ENCODE measurements at places on chromosomes 4 and X.

DNA sequence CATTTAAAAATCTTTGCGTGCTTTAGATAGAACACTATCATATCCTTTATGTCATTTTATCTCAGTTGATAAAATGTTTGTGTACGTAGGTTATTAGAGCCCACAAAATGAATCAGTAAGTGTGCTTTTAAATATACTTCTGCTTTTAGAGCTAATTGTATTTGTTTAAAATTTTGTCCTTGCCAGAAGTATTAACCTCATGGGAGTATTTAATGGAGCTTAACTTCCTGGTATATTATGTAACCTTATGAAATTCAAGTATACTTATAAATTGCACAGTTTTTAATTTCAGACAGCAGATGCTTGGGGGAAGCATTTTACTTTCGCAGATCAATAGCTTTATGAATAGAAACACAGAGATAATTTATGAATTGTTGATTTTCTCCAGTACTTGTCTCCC lies 90.2 kb downstream of the DIPK2B start:
- DNase-seq = no peak

- no peak for DNase-seq
These were observed 68.6 kb downstream of the PRKG2 start for GRCh38 chr4:81146466-81146865.

- DNase-seq = no peak
These were observed 102.3 kb upstream of the NUDT6 start for GRCh38 chr4:123024710-123025109.

DNA sequence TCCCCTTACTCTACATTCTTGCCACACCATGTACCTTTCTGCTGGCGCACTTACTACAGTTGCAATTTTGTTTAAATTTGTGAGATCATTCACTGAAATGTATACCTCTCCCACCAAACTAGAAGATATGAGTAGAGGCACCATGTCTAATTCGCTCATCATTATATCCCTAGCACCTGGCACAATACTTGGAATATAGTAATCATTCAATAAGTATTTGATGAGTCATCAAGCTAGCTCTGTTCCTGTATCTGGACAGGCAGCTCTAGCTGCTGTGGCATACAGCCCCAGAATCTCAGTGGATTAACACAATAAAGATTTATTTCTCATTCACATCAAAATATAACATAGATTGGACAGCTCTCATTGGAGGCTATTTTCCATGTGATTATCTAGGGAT lies 245.9 kb downstream of the IDS start:
- no peak for DNase-seq

DNA sequence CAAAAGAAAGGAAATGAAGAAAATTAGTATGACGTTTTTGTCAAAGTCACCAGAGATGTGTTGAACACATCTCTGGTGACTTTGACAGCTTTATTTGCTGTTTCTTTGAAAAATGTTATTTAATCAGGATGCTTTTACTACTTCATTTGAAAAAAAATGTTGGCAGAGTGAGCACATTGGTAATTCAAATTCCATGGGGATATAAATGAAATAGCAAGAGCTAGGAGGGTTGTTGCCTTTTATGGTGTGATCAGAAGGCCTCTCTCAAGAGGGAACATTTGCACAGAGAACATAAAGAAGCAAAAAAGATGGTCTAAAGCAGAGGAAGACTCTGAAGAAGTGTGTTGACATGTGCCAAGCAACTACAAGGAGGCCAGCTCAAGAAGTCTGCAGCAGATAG lies 46.6 kb upstream of the CXCL8 start:
- DNase-seq = no peak

GRCh38 chr4:91426725-91427124 lies 877.0 kb upstream of the GRID2 start:
- DNase-seq = no peak

DNA sequence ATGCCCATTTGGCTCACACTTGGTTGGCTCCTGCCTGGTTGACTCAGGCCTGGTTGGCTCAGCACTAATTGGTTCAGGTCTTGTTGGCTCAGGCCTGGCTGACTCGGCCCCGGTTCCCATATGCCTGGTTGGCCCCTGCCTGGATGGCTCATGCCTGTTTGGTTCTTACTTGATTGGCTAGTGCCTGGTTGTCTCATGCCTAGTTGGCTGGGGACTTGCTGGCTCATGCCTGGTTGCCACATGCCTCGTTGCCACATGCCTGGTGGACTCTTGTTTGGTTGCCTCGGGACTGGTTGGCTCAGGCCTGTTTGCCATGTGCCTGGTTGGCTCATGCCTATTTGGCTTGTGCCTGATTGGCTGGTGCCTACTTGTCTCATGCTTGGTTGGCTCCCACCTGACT lies 103.7 kb downstream of the APOOL start:
- DNase-seq = no peak

DNA sequence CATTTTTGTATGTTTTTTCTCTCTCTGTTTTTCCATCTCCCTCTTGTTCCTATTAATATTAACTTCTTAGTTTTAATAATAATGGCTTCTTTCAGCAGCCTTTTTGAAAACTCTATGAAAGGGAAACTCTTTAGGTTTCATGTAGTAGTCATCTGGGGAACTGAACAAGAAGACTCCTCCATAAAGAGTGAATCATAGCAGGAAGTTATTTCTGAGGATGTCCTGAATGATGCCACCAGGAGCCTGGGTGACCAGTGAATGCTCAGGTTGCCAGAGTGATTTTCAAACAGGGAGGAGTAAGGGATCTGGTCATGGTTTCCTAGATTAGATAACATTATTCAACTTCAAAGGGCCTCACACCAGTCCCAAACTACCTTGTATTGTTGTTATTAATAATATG lies 212.8 kb upstream of the PDE5A start:
- no peak for DNase-seq

GRCh38 chrX:68915778-68916177 lies 87.0 kb downstream of the EFNB1 start:
- no peak for DNase-seq

GRCh38 chr4:184099535-184099966 lies 118.1 kb downstream of the ENPP6 start:
- no peak for DNase-seq

DNA sequence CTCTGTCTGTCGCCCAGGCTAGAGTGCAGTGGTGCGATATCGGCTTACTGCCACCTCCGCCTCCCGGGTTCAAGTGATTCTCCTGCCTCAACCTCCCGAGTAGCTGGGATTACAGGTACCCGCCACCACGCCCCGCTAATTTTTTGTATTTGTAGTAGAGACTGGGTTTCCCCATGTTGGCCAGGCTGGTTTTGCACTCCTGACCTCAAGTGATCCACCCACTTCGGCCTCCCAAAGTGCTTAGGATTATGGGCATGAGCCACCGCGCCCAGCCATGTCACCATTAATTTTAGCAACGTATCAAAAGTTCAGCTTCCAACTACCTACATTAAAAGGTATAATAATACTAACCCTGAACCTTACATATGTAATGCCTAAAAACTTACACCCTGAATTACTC lies 940 bp upstream of the UTP3 start:
- no peak for DNase-seq

DNA sequence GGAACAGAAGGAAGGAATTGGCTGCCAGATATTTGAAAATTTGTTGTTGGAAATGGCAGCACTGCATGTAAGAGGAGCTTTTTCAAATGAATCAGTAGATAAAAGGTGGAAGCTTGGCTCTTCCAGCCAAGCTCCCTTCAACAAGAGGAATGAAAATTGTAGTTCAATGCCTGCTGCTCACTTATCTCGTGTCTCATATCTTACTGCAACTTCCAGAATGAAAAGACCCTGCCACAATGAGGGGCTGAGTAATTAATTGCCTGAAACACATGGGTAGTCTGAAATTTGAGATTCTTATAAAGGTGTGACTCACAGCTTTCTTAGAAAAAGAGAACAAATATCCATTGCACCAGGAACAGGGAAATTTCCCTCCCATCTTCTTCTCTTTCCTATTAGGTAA lies 53.0 kb downstream of the HAND2 start:
- DNase-seq = no peak

DNA sequence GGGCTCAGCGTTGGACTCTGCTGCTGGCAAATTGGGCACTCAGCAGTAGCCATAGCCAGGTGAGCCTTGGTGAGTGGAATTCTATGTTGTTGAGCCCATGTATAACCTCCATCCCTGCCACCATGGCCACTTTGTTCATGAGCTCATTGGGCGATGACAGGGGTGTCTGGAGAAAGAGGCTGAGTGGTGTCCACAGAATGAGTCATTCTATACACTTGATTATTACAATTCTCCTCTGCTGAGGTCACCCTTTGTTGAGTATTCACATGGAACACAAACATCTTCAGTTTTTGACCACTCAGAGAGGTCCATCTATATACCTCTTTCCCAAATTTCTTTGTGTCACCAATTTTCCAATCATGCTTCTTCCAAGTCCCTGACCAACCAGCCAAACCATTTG lies 1341.7 kb downstream of the PCDH7 start:
- no peak for DNase-seq

- no peak for DNase-seq
These were observed 97.4 kb downstream of the COL4A5 start for GRCh38 chrX:108537005-108537404.

GRCh38 chr4:99062120-99062519 lies 26.5 kb downstream of the ADH5 start:
- no peak for DNase-seq

DNA sequence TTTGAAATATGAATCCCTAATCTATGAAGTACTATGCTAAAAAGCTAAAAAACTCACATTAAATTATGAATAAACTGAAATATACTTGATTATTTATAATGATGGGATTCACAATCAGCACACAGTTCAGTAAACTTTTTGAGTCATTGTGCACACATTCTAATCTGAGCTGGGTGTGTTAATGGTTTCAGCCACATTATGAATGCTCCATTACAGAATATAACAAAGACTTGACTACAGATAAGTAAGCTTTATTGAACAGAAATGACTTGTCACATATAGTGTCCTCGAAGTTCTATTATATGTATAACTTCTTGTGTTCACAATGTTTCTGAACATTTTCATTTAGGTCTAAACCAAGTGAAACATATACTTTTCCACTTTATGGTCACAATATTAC lies 1649.9 kb upstream of the IGFBP7 start:
- DNase-seq = no peak

- no peak for DNase-seq
These were observed 42.6 kb downstream of the SULT1B1 start for GRCh38 chr4:69717778-69718177.

- DNase-seq = no peak
These were observed 23.7 kb downstream of the SULT1E1 start for GRCh38 chr4:69836287-69836686.

- no peak for DNase-seq
These were observed 376.8 kb upstream of the FGF16 start for GRCh38 chrX:77070202-77070918.

DNA sequence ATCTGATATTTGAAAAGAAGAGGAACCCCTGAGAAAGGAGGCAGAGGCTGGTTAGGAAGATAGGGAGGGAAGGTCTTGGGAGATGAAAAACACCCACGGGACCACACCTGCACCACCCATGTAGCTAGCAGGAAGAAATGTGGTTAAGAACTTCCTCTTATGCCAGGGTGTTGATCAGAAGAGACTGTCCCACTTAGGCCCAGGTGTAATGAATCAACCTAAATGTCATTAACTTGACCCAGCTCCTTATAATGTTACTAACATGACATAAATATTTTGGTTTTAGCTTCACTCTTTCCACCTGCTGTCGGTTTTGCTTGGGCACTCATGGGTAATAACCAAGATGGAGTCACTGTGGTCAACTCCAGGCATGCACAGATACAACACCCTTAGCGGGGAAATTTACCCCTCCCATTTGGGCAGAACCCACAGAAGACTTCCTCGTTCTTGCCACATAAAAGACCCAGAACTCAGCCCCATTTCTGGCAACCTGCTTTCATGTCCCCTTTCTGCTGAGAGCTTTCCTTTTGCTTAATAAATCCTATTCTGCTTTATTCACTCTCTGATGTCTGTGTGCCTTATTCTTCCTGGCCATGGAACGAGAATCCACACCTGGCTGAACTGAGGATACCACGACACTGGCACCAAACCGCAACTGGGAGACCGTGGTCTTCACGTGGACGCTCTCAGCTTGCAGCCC lies 46.8 kb downstream of the ZNF141 start:
- no peak for DNase-seq

DNA sequence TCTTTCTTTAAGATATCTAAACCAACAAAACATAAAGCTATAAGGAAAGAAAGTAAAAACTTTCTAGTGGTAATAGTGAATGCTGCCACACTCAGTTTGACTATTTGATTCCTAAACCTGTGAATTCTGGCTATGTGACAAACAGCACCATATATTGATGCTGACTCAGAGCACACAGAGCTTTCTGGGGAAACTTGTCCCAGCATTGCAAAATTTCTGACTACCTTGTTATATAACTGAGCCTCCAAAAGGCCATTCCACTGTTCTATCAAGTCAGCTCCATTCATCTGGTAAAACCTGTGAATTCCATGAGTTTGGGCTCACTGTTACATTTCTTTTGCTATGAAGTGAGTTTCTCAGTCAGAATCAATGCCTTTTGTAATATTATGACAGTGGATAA lies 1229.7 kb downstream of the PCDH18 start:
- DNase-seq = no peak

DNA sequence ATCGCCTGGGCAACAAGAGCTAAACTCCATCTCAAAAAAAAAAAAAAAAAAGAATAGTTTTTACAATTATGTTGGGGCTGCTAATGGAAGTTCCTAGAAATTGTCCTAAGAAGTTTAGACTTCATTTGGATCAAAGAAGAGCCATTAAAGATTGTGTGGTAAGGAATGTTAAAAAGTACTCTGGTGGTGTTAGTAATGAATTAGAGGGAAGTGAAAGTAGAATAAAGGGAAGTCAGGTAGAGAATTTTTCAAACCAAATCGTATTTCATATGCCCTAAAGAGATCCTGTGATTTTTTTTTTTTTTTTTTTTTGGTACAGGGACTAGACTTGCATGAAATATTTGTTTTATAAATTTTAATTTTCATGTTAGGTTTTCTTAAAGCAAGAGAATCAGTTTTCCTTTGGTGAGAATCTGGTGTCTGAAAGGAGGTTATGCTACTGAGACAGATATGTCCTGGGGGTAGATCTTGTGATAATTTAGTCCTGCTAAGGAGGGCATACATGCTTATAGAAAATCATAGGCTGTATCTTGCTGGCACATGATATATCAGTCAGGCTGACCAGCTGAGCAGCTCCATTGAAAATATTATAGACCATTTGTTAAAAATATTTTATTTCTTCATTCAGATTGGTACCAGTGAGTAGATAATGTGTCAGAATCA lies 10.7 kb downstream of the SEC24B start:
- no peak for DNase-seq

DNA sequence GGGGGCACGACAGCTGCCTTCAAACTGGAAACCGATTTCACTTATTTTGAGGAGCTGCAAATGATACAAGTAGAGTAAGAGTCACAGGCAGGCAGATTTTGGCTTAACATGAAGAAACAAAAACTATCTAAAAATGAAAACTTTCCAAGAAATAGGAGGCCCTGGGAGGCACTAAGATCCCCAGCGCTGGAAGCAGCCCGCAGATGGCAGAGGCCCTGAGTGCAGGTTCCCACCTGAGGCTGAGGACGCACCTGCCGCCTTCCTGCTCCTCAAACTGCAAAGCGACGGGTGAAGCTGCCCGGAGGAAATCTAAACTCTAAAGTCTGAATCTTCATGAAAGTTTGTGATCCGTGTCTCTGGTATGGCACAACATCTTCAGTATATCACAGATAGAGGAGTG lies 138.7 kb downstream of the AFAP1 start:
- no peak for DNase-seq
